ENCODE measurements at places on chromosomes 7 and 10.

GRCh38 chr7:131285556-131285955 is 42.1 kb upstream of the MKLN1 start:
- no peak for DNase-seq

DNA sequence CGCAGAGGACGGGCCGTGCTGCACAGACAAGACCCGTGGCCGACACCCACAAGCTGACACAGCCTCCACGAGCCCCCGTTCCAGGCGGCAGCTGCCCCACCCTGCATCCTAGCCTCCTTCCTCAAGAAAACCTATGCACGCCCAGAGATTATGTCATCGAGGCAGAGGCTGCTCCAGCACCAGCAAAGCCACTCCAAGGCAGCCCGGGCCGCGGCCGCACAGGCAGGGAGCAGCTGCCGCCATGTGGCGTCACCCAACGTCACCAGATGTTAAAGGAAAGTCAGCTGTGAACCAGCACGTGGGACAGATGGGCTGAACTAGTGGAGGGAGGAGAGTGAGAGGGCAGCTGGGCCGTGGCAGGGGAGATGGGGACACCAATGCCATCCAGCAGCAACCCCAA is 59.8 kb downstream of the STK32C start:
- DNase-seq: no peak

DNA sequence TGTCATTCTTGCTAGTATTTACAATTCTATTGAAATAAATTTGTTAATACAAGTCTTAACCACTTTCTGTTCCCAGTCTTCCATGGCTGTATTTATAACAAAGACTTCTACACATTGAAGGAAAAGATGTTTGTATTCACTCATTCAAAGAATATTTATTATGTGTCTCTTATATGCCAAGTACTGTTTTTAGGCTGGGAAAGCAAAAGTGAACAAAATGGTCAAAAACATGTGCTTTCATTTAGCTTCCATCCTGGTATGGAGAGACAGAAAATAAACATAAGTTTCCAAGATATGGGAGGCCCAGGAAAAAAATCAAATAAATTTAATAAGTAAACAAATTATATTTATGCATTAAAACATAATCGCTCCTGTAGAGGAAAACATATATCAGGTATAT is 22.9 kb downstream of the CPED1 start:
- no peak for DNase-seq

GRCh38 chr10:13604357-13605040 is 17.7 kb downstream of the PRPF18 start:
- no peak for DNase-seq

DNA sequence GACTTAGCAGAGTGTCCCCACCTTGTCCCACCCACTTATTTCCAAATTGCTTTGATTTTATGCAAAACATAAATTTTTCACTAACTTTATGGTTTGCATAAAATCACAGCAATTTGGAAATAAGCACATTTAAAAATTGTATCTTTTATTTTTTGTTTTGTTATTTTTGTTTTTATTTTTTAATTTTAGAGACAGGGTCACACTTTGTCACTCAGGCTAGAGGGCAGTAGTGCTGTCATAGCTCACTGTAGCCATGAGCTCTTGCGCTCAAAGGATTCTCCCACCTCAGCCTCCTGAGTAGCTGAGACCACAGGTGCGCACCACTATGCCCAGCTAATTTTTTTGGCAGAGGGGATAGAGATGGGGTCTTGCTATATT is 43.2 kb downstream of the APBB1IP start:
- no peak for DNase-seq
